ENCODE measurements at places on chromosomes 1 and 21.

GRCh38 chr1:47226839-47227215 lies 5.2 kb downstream of the TAL1 start:
- no peak for DNase-seq

- DNase-seq: no peak
These were observed 690.7 kb downstream of the RWDD3 start for GRCh38 chr1:95924684-95925083.

- DNase-seq: peak; percentile 11
These were observed 1.9 kb downstream of the TAL1 start for GRCh38 chr1:47229886-47230691.

DNA sequence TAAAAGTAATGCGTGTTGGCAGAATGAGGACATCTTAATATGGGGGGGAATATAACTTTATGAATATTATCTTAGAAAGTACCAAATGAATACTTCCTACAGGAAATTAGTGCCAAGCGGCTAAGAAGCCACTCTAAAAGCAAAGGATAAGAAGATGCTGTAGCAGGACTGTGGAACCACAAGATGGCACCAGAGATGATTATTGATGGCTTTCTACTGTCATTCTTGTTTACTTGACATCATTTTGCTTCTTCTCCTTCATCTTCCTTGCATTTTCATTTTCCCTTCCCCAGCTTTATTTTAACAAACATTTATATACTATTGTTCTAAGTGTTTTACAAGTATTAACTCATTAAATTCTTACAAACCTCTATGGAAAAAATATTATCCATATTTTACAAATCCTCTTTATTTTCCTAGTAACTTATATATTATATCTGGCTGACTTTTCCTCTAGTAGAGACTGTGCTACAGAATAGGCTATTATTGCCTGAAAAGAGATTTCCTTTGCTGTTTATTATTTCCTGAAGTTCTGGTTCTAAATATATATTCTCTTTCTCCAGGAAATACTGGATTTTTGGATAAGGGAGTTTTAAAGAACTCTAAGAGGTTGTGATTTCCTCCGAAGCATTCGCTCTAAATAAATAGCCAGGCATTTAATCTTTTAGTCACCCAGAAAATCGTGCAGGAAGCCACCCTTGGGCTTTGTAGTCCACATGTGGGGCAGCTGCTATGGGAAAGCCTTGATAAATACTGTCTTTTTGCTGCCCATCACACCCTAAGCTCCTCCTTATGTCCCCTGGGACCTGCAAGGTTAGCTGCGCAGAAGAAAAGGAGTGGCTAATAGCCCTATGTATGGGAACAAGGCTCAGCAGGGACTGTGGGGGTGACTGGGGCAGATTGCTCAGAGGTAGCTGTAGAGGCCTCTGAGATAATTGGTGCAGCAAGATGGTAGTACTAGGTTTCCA lies 69.8 kb downstream of the TPR start:
- DNase-seq: peak; percentile 73

- DNase-seq: peak; percentile 27
These were observed 2.6 kb upstream of the ZNF436 start for GRCh38 chr1:23371987-23372880.

DNA sequence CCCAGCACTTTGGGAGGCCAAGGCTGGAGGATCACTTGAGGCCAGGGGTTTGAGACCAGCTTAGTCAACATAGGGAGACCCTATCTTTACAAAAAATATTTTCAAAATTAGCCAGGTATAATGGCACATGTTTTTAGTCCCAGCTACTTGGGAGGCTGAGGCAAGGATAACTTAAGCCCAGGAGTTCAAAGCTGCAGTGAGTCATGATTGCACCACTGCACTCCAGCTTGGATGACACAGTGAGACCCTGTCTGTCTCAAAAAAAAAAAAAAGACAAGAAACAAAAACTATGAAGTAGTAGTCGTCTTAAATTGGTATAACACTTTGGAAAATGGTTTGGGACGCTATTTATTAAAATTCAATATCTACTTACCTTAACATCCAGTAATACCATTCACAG lies 7.7 kb downstream of the AIM2 start:
- no peak for DNase-seq

DNA sequence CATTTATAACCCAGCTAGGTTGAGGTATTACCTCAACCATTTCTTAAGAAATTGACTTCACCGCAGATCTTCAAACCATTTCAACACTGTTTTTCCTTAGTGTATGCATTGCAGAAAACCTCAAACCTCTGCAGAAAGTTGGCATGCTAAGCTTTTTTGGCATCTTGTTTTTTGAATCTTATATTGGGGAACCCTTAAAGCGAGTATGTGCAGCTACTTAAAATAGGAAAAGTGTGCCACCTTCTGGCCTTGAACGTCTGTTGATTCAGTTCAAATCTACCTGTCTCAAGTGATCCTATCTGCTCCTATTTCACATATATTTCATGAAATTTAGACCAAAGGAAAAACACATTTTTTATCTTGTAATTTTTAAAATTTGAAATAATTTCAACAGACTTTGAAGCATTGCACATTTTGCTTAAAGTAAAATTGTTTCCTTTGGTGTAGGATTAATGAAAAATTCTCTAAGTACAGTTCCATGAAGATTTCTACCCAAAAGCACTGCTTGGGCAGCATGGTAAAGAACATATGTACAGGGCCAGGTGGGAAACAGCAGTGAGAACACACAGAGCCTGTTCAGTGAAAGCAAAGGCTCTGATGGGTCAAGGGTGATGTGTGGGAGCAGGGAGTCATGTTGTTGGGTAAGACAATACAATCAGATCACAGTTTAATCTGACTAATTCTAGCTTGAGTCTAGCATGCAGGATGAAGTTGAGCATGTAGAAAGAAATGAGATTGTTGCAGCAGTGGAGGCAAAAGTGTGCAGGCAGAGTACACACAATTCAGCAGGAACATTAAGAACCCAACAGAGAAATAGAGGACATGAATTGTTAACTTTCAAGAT lies 17.2 kb downstream of the HENMT1 start:
- DNase-seq: peak; percentile 80

DNA sequence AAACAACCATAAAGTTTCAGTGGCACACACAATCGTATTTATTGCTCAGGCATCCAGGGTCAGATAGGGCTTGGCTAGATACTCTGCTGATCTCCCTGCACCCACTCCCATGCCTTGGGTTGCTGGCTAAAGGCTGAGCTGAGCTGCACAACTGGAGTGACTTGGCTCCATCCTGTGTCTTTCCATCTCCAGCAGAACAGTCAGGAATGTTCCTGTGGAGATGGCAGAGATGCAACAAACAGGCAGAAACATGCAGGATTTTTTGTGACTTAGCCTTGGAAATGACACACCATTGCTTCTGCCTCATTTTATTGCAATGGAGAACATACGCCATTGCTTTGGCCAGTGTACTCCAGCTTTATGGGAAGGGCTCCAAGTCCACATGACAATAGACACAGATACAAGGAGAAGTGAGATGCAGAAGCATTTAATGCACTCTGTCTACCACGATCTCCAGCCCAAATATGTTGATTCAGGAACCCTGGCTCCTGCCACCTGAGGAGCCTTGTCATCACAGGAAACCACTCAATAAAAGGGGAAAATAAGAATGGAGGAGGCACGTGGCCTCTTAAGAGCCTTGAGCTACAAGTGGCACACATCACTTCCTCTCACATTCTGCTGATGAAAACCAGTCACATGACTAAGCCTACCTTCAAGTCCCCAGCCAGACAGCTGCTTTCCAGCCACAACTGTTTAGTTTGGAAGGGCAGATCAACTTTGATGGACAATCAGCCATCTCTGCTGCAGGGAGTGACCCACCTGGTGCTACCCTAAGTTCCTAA lies 10.1 kb upstream of the GUCA2B start:
- no peak for DNase-seq

GRCh38 chr1:244841273-244841927 lies 5.9 kb downstream of the COX20 start:
- no peak for DNase-seq

GRCh38 chr1:81921851-81922462 lies 121.2 kb downstream of the ADGRL2 start:
- DNase-seq: no peak

DNA sequence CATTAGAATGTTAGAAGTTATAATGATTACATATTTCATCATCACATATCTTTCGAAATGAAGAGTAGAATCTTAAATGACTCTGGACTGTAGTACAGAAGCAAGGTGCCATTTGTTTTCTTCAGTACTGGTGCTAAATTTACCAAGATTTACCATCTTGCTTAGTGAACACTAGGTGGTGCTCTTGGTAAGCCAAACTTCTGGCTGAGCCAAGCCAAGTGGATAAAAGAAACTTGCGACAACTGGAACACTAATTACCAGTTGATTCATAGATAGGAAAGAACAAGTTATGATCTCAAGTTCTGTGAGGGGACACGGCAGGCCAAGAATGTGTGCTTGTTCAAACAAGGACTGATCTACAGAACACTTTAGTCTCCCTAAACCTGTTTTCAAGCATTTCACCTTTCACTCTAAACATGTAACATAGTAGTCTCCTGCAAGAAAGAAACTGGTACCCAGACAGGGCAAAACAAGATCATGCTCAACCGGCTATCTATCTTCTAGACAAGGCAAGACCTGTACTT lies 19.8 kb downstream of the SPRTN start:
- DNase-seq: peak; percentile 75

DNA sequence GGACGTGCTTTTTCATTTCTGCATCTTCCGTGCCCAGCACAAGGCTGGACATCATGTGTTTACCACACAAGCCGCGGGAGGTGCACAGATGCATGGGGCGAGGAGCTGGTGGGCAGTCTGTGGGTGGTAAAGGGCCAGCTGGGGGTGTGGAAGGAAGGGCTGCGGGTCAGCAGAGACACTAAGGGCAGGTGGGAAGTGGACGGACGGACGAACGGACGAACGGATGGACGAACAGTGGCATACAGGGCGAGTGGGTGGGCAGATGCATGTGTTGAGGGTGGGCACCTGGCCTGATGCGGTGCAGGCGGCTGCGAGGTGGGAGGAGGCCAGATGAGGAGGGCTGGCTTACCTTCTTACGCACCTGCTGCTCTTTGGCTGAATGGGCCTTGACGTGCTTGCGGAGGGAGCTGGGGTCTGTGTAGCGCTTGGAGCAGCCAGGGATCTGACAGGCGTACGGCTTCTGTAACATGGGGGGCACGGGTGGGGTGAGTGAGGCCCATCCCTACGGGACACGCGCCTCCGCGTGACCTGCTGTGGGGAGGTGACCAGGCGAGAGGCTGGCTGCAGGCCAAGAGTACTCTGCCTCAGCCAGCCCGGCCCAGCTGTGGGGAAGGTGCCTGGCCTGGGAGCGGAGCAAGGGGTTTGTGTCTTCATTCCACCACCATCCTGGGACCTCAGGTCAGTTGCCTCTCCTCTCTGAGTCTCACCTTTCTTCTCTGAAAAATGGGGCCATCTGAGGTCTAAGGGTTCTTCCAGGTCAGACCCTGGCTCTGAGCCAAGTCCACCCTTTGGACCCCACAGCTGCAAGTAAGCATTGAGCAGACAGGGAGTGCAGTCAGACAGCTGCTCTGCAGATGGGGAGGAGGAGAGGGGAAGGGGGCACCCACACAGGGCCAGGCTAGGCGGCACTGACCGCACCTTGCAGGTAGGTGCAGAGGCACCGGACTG lies 65.5 kb downstream of the DMRTB1 start:
- DNase-seq: no peak

DNA sequence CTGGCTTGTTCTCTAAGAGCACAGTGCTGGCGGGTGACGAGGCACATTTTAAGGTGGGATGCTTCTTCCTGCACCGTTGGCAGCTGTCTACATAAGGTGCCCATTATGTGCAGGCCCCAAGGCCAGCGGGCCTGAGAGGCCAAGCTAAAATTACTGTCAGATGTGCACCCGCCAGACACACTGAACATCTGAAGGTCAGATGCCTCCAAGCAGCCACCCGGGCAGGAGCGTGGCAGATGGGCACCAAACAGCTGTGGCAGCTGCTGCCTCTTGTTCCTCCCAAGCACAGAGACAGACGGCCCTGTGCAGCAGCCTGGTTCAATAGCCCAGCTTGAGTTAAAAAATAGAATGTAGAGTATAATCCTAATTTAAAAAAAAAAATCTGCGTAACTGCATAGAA lies 211.9 kb upstream of the EDN2 start:
- DNase-seq: no peak

DNA sequence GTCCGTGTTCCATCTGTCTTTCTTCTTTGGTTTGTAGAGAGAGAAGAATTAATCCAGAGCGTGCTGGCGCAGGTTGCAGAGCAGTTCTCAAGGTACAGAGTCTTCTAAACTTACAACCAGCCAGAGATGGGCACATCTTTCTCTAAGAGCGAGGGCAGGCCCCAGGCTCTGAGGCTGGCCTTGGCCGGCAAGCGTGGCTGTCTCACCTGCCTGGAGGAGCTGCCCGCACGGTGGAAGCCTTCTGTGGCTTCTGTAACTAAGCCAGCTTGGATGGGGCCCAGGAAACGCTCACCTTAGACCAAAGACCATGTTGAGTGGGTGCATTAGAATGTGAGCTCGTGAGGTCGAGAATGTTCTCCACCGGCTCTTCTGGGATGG lies 78.6 kb downstream of the PDE9A start:
- no peak for DNase-seq

- DNase-seq: no peak
These were observed 69.3 kb upstream of the RUNX3 start for GRCh38 chr1:24999426-24999825.

DNA sequence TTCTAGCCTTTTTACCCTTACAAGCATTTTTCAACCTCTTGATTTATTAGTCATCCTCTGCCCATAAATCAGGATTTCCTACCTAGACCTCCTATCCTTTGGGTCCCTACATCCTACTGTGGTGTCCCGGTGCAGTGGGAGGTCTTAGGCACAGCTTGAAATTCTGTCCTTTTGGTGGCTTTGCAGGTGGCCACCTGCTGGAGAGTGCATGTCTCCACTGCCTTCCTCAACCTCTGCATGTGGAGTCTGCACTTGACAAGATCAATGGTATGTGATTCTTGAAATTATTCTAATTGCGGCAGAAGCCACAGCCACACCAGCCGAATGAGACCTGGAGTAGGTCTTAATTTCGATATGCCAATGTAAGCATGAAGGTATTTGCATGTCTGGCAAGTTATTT lies 11.4 kb upstream of the KCNA3 start:
- DNase-seq: no peak

DNA sequence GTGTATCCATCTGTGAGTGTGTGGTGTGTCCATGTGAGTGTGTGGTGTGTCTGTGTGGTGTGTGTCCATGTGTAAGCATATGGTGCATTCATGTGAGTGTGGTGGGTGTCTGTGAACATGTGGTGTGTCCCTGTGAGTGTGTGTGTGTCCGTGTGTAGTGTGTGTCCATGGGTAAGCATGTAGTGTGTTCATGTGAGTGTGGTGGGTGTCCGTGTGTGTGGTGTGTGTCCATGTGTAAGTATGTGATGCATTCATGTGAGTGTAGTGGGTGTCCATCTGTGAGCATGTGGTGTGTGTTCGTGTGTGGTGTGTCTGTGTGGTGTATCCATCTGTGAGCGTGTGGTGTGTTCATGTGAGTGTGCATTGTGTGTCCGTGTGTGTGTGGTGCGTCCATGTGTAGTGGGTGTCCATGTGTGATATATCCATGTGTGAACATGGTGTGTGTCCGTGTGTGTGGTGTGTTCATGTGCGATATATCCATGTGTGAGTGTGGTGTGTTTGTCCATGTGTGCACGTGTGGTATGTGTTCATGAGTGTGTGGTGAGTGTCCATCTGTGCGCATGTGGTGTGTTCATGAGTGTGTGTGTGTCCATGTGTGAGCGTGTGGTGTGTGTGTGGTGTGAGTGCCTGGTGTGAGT lies 12.3 kb downstream of the SLC19A1 start:
- no peak for DNase-seq

GRCh38 chr21:25421321-25422028 lies 185.8 kb downstream of the MRPL39 start:
- peak; percentile 90 for DNase-seq
